ENCODE measurements at places on chromosomes 13 and 19. TPM values are rescaled to one million over a fixed set of nuclear protein-coding genes. Genes with fewer than 3 reads are reported as not detected.

KRTDAP gene
- total RNA-seq = not detected

CCDC70 gene
- not detected for total RNA-seq

LRRC63 gene
- 0.09 TPM for total RNA-seq

SLITRK6 gene
- total RNA-seq = not detected

SLC15A1 gene
- total RNA-seq = not detected

NKG7 gene
- total RNA-seq = not detected

LILRB2 gene
- total RNA-seq = not detected

PPM1N gene
- total RNA-seq = 0.60 TPM

ZNF563 gene
- total RNA-seq = 2.2 TPM

FFAR2 gene
- not detected for total RNA-seq

DNA sequence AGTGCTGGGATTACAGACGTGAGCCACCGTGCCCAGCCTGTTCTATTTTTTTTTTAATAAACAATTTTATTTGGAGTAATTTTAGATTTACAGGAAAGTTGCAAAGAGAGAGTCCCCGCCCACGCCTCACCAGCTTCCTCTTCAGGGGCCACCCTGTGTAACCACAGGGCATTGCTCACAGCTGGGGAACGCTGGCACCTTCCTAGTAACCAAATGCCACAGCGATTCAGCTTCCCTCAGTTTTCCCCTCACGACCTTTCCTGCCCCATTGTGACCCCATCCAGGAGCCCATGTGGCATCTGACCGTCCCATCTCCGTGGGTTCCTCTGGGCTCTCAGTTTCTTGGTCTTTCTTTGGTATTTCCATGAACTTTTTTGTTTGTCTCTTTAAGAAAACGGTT, 83.9 kb downstream of the GNG7 start:
- peak; percentile 65 for DNase-seq

GRCh38 chr13:109715902-109716301, 70.5 kb downstream of the IRS2 start:
- DNase-seq = no peak

DNA sequence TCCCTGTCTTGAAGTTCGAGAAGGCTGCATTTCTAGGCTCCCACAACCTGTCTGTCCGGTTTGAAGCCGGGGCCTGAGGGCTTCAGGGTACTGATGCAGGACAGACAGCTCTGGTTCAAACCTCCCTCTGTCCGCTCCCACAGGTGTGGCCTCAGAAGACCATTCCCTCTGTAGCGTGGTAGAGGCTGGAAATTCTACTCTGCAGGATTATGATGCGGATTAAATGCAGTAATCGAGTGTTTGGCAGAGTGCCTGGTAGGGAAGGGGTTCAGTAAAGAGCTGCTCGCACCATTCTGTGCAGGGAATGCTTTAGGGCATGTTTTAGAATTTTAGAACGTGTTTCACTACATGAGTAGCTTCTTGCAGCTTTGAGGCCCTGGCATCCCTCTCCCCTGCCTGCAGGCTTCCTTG, 30.5 kb downstream of the PPP1R37 start:
- DNase-seq = no peak

- DNase-seq = no peak
These were observed 7.5 kb upstream of the ARRDC2 start for GRCh38 chr19:18000480-18000914.

- no peak for DNase-seq
These were observed 9.6 kb upstream of the EMC10 start for GRCh38 chr19:50466706-50467039.

GRCh38 chr19:18112989-18113478, 15.5 kb downstream of the MAST3 start:
- DNase-seq = peak; percentile 92

- no peak for DNase-seq
These were observed 498.8 kb downstream of the IRS2 start for GRCh38 chr13:109287553-109287952.

- DNase-seq = no peak
These were observed 51.7 kb upstream of the SERP2 start for GRCh38 chr13:44321961-44322360.

DNA sequence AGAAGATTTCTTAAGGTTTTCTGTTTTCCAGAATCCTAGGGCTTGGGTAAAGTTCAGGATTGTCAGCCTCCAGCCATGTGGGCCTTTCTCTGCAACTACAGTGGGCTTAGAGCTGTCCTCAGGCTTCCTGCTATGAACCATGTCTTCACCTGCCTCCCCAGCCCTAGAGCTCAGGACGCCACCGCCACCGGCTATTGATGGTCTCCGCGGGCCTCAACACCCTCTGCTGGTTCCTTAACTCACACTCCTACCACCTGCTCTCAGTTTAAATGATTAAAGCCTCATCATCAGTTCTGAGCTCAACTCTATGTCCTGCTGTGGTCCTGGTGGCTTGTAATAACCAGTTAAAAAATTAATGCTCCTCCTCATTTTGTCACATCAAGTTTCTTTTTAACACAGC, 221.0 kb downstream of the EFNB2 start:
- no peak for DNase-seq

DNA sequence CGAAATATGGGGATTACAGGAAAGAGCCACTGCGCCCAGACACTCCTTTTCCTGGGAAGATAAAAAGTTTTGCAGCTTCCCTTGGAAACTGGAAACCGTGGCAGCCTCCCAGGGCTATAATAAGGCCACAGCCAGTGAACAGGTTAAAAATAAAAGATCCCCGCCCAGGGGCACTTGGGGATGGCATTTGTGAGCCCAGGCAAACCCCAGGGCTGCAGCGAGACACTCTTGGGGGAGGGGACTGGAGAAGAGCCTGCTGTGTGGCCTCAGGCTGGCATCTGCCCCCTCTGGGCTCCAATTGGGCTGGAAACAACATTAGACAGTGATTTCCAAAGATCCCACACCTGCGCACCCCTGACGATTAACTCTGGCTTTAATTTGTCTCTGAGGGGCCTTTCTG, 11.2 kb downstream of the FEM1A start:
- no peak for DNase-seq

- DNase-seq = peak; percentile 52
These were observed at the start of gene TBXA2R for GRCh38 chr19:3606690-3607289. Gene TBXA2R, minus strand, starts transcription at chr19:3606875. Its CDS starts 6,241 bp downstream, at chr19:3600634.

DNA sequence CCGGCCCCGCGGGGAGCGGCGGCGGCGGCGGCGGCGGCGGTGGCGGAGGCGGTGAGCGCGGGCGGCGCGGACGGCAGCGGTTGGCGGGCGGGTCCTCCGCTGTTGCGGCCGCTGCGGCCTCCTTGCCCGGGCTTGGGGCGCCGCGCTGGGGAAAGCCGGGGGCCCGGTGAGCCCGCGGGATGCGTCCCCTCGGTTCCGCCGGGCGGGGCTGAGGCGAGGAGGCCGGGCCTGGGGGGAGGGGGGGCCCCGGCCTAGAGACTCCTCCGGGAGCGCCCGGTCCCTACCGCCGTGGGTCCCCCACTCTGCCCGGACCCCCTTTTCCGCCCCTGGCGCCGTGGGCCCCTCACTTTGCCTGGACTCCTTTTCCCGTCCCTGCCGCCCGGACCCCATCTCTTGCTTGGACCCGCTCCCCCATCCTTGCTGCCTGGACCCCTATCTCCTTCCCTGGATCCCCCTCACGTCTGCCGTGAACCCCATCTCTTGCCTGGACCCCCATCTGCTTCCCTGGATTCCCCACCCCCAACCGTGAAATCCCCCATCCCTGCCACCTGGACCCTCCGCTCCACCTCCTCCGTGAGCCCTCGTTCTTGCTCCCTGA, 28.6 kb upstream of the NDUFS7 start:
- no peak for DNase-seq

DNA sequence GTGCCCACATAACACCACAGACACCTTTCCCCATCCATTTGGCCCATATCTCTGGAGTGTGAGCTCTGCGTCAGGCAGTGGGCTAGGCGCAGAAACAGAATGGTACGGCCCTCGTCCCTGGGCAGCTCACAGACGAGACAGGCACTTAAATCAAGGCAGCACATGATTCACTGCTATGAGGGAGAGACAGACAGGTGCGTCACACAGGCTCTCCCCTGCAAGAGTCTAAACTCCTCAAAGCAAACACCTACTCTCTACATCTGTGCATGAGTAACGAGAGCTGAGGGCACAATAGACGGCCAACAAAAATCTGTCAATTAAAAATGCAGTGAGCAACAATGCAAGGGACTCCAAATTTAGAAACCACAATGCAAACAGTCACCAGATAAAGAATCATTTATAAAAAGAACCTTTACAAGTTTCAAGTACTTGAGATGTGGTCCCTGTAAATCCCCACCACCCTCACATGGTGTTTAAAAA, 348.9 kb downstream of the UQCRFS1 start:
- DNase-seq = no peak

DNA sequence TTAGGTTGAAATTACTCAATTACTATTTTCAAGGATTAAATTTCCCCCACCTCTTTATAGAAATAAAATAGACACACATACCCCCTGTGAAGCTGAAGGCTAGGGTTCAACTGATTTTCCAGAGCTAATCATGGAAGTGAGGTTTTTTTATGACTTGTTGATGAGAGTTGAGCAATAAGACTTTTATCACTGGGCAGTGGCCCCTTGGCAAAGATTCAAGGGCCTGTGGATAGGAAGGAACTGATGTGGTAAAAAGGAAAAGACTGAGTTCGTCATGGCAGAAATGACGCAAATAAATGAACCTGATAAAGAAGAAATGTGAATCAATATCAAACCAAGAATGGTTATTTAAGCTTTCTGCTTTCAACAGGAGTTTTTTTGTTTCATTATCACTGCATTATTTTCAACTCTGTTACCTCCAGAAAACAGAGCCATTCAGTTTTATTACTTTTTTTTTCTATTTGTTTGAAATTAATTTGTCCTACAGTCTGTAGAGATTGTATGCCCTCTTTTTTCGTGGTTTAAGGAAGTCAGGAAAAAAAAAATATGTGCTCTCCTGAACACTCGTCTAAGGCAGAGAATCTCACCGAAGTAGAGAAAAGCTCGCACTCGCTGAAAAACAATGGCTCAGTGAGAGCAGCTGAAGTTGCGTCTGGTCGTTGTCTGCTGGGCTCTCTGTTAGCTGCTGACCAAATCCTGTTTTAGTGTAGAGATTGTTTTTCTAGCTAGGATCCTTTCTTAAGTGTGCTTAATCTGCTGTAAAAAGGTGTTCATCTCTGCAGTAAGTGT, 38.9 kb downstream of the STOML3 start:
- peak; percentile 69 for DNase-seq

DNA sequence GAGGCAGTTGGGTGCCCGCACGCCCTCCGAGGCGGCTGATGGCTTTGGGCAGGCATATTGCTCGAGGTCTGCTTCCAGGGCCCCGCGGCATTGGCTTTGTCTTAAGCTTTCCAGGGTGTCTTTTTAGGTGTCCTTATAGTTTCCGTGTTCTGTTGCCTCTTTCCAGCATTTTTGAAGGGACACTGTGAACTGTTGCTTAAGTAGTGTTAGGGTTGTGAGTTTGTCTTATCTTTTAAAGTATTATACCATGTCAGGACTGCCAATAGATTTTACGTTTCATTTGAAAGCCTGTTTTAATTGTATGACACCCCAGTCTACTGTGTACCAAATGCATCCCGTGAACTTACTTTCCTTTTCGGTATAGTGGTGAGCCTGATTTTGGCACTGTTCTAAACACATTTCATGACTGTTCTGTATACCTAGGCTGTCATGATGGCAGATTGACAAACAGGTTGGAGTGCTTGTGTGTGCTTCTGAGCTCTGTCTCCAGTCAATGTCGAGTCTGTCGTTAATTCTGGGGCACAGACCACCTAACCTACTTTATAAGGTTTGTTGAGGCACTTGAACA, 656 bp downstream of the PCCA start:
- peak; percentile 42 for DNase-seq

GRCh38 chr13:42803563-42804204, 22.3 kb downstream of the FAM216B start:
- DNase-seq = no peak

DNA sequence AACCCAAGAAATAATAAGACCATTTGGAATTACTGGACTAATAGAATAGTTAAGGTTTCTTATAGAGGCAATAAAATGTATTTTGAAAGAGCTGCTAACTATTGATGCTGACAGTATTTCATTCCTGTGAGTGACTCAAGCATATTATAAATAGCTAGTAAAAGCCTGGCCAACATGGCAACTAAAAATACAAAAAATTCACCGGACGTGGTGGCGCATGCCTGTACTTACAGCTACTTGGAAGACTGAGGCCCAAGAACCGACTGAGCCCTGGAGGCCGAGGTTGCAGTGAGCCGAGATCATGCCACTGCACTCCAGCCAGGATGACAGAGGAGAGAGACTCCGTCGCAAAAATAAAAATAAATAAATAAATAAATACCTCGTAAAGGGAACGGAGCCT, 5.4 kb upstream of the ICAM3 start:
- no peak for DNase-seq

DNA sequence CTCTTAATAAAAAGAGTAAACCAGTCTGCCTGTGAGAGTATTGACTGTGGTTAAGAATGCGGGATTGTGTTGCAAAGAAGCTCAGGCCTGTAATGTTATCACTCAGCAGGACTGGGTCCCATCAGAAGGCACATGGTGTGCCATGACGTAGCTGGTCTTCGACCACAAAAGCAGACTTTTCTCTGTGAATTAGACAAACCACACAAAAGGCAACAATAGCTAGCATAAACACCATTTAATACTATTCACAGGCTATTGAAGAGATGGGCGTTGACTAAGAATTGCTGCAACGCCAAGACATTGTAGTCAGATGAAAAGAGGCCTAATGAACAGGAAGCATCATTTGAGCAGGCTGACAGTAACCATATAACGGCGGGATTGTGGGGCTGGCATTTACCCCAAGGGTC, 235.6 kb upstream of the SOX21 start:
- DNase-seq = no peak
